Activated T-helper 1 cell treated with anti-CD3 and anti-CD28 coated beads, Interleukin-12 subunit alpha, Interleukin-12 subunit beta, Interleukin-2, Interleukin-4 antibody, amounts not matched to agents 30 ng/mL and 10 ng/mL and 1 ng/mL, durations not matched to agents 14 hours and 24 hours and 36 hours (primary cell): ENCODE measurements at places on chromosomes 12 and 14.
A peak's percentile ranks its signal among the peaks of the same experiment; 100 is the strongest.

DNA sequence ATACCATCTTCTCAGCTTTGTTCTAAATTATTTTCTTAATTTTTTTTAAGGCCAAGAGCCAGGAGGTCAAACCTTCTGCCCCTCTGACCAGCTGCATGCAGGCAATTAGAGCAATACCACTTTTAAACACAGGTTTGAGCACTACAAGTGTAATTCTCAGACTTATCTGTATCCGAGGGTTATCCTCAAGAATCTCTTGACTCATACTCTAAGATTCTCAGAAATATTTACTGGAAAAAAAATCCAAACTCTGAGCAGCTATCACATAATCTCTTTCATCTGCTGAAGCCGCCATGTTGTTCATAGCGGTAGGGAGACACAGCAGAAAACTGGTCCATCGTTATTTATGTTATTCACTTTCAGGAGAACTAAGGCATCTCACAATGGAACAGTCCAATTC is 27.4 kb upstream of the PTHLH start:
- no peak for DNase-seq
- H3K27ac ChIP-seq: no peak overlapping the region
- no peaks in the 10 kb centered on the region for H3K4me1 ChIP-seq

- peaks cover 2% of the 10 kb centered on the region for H3K27me3 ChIP-seq
- H3K4me3 ChIP-seq: no peak overlapping the region
- no peaks in the 10 kb centered on the region for H3K36me3 ChIP-seq
Measured at GRCh38 chr12:93229494-93230325, 148.0 kb upstream of the NUDT4 start.

- no peaks in the 10 kb centered on the region for H3K36me3 ChIP-seq
- H3K27me3 ChIP-seq: peaks cover 2% of the 10 kb centered on the region
- no peaks in the 10 kb centered on the region for H3K4me1 ChIP-seq
- no peak overlapping the region for H3K27ac ChIP-seq
- no peak for DNase-seq
Measured at GRCh38 chr12:70660620-70661219, 23.5 kb upstream of the PTPRB start.

GRCh38 chr12:56578983-56579546 is 51.1 kb downstream of the BAZ2A start:
- DNase-seq: no peak
- H3K27ac ChIP-seq: no peak overlapping the region

GRCh38 chr12:92396647-92397252 is 251.1 kb upstream of the BTG1 start:
- H3K4me3 ChIP-seq: no peak overlapping the region
- no peak for DNase-seq
- H3K27me3 ChIP-seq: no peaks in the 10 kb centered on the region
- peaks cover 75% of the 10 kb centered on the region for H3K4me1 ChIP-seq
- H3K27ac ChIP-seq: no peak overlapping the region

GRCh38 chr12:104414581-104415341 is 42.0 kb upstream of the CHST11 start:
- H3K4me3 ChIP-seq: no peak overlapping the region
- no peaks in the 10 kb centered on the region for H3K27me3 ChIP-seq
- no peak overlapping the region for H3K27ac ChIP-seq
- H3K4me1 ChIP-seq: peaks cover 11% of the 10 kb centered on the region

DNA sequence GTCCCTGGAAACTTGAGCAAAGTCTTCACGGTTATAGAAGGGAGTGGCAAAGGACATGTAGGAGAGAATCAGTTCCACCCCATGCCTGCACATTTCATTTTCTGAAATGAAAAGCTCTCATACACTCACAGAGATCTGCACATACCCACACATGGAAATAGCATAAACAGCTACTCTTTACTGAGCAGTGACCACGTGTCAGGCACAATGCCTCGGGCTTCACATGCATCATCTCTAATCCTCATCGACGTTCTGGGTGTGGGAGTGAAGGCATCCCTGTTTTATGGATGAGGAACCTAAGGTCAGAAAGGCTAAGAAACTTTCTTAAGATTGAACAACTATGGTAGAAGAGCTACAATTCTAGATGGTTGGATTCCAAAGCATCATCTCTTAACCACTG is 198.8 kb downstream of the DAD1 start:
- no peak overlapping the region for H3K27ac ChIP-seq
- H3K27me3 ChIP-seq: no peaks in the 10 kb centered on the region
- H3K4me3 ChIP-seq: no peak overlapping the region
- no peak for DNase-seq

GRCh38 chr12:24133384-24133783 is 183.9 kb upstream of the SOX5 start:
- H3K27me3 ChIP-seq: peaks cover 2% of the 10 kb centered on the region
- no peaks in the 10 kb centered on the region for H3K4me1 ChIP-seq
- H3K4me3 ChIP-seq: no peak overlapping the region
- no peak overlapping the region for H3K27ac ChIP-seq
- no peaks in the 10 kb centered on the region for H3K36me3 ChIP-seq

GRCh38 chr12:4985820-4986219 is 57.9 kb upstream of the KCNA5 start:
- no peak overlapping the region for H3K4me3 ChIP-seq
- H3K4me1 ChIP-seq: no peaks in the 10 kb centered on the region
- peaks cover 12% of the 10 kb centered on the region for H3K27me3 ChIP-seq
- no peak overlapping the region for H3K27ac ChIP-seq

DNA sequence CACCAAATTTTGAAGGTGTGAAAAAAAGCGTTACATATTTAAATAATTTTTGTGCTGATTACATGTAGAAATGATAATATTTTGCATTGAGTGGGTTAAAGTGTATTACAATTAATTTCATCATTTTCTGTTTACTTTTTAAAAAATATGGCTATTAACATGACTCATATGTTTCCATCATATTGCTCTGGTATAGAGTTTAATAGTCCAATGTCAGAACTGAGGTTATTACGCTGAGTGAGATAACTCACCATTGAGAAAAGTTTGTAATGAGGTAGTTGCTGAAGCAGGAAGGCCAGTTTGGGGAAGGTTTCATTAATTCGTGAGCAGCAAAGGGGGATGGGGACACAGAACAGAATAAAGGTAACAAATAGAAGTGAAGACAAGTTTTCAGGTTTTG is 865.7 kb upstream of the MGAT4C start:
- H3K4me3 ChIP-seq: no peak overlapping the region
- H3K36me3 ChIP-seq: no peaks in the 10 kb centered on the region
- no peak overlapping the region for H3K27ac ChIP-seq
- no peak for DNase-seq
- H3K4me1 ChIP-seq: no peaks in the 10 kb centered on the region

DNA sequence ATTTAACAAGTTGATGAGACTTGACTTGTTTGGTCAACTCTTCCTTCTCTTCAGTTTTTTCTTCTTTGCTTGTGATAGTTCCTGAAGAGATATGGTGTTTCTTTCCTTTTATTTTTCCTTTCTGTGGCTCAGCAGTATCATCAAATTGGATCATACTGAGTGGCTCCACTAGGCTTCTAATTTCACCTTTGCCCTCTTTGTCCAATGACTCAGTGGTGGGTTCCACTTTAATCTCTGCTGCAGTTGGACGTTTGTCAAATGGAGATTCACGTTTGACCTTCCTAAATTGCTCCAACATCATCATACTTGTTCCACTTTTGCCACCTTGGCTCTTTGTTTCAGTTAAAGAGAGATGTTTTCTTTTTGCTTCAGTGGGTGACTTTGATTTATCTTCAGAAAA is 41.5 kb downstream of the FAM186A start:
- no peak overlapping the region for H3K4me3 ChIP-seq
- H3K27me3 ChIP-seq: peaks cover 2% of the 10 kb centered on the region
- no peak for DNase-seq
- no peaks in the 10 kb centered on the region for H3K36me3 ChIP-seq
- H3K27ac ChIP-seq: no peak overlapping the region

DNA sequence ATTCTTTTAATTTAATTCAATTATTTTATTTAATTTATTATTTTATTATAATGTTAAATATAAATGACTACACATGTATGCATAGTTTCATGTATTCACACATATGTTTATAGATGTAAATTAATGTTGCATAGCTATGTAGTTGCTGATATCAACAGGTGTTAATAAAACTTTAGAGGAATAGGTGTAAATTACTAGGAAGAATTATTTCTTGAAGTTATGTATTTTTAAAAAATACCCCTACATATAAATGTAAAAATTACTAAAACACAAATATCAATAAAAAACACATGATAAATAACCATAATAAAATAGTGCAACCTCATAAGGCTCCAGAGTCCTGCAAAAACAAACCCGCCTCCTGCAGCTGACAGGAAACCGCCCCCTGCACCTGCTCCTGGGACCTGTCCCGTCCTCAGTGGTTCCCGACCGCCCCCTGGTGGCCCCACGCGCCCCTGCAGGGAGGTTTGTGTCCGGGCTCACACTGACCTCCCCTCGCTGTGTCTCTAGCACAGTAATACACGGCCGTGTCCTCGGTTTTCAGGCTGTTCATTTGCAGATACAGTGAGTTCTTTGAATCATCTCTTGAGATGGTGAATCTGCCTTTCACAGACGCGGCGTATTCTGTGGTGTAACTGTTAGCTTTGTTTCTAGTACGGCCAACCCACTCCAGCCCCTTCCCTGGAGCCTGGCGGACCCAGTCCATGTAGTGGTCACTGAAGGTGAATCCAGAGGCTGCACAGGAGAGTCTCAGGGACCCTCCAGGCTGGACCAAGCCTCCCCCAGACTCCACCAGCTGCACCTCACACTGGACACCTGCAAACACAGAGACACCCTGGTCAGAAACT is 1264.0 kb downstream of the TMEM121 start:
- peak; percentile 63 for DNase-seq
- H3K4me3 ChIP-seq: no peak overlapping the region
- no peaks in the 10 kb centered on the region for H3K36me3 ChIP-seq
- H3K27ac ChIP-seq: no peak overlapping the region

DNA sequence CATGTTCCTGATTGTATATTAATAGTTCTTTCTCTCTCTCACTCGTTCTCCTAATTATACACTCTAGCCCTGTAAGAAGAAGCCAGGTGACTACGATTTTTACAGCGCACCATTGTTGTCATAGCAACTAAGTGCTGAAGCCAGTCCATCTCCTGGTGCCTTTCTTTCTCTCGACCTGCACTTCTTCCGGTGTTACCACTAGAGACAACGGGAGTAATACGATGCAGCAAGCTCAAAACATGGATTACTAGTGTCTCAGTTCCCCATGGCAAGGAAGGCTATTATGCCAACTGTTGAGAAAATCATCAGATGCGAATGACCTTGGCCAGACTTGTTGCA is 40.8 kb upstream of the DCD start:
- H3K27me3 ChIP-seq: peaks cover 23% of the 10 kb centered on the region
- H3K4me3 ChIP-seq: no peak overlapping the region
- H3K4me1 ChIP-seq: no peaks in the 10 kb centered on the region
- H3K27ac ChIP-seq: no peak overlapping the region

- H3K27me3 ChIP-seq: peaks cover 59% of the 10 kb centered on the region
- DNase-seq: peak; percentile 0
- H3K4me3 ChIP-seq: peak overlapping the region; percentile 80
Measured at GRCh38 chr12:62934239-62934798, 631 bp downstream of the PPM1H start.

- no peaks in the 10 kb centered on the region for H3K36me3 ChIP-seq
- no peaks in the 10 kb centered on the region for H3K4me1 ChIP-seq
- no peak overlapping the region for H3K27ac ChIP-seq
- DNase-seq: no peak
- H3K27me3 ChIP-seq: no peaks in the 10 kb centered on the region
Measured at GRCh38 chr14:28298156-28298555, 468.4 kb upstream of the FOXG1 start.

DNA sequence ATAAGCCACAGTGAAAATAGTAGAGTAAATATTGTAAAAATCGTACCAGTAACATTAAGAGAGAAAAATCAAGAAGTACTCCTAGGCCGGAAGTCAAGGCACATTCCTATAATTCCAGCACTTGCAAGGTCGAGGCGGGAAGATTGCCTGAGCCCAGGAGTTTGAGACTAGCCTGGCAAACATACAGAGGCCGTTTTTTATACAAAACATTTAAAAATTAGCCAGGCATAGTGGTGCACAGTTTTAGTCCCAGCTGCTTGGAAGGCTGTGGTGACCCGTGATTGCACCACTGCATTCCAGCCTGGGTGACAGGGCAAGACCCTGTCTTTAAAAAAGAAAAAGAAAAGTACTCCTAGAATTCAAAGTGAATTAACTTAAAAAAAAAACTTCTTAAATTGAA is 341.8 kb downstream of the C12orf50 start:
- no peaks in the 10 kb centered on the region for H3K4me1 ChIP-seq
- no peak overlapping the region for H3K27ac ChIP-seq
- DNase-seq: no peak
- no peaks in the 10 kb centered on the region for H3K36me3 ChIP-seq
- H3K4me3 ChIP-seq: no peak overlapping the region

DNA sequence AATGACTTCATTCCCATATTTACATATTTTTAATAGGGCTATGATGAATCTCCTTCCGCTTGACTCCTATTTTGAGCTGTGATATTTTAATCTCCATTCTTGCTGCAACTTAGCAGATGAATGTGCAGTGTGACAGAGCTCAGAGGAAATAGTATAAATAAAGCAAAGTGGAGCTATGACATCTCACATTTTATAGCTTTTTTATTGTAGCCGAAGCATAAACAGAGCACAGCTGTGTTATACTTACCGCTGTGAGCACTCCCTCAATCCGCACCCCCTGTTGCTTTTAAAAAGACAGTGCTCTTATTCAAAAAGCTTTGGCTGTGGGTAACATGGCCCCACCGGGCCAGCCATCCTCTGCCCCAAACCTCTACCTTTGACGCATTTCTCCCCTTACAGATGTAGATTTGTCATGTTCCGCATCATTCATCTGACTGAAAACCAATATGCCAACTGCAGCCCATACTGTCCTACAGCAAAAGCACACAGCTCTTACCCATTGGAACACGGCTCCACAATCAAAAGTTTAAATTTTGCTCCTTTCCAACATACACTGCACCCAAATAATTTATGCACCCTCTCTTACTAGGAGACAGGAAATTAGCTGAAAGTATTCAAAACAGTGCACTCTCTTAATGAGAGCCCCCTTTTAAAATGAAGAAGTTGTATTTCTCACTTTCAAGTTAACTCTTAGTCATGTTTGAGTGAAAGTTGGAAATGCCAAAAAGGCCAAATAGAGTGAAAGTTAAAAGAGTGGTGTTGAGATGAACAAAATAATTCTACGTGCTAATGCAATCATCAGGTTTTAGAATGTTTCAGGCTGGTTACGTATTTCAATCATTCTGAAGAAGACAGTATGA is 429.3 kb upstream of the SOX5 start:
- no peak overlapping the region for H3K4me3 ChIP-seq
- H3K27ac ChIP-seq: no peak overlapping the region

DNA sequence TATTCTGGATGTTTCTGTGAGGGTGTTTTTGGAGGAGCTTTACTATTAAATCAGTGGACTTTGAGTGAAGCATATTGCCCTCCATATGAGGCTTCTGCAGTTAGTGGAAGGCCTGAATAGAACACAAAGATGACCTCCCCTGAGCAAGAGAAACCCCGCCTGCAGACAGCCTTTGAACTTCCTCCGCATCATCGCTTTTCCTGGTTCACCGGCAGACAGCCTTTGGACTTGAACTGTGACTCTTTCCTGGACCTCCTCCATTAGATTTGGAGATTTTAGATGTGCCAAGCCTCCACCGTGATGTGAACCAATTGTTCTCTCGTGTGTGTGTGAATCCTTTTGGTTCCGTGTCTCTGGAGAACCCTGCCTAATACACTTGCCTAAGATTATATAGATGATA is 208.4 kb downstream of the EFCAB11 start:
- H3K27me3 ChIP-seq: no peaks in the 10 kb centered on the region
- peaks cover 4% of the 10 kb centered on the region for H3K36me3 ChIP-seq
- DNase-seq: no peak
- H3K4me1 ChIP-seq: peaks cover 22% of the 10 kb centered on the region
- no peak overlapping the region for H3K4me3 ChIP-seq

GRCh38 chr12:60977966-60978365 is 1282.2 kb upstream of the USP15 start:
- H3K4me1 ChIP-seq: no peaks in the 10 kb centered on the region
- no peaks in the 10 kb centered on the region for H3K36me3 ChIP-seq
- no peak overlapping the region for H3K4me3 ChIP-seq
- no peak overlapping the region for H3K27ac ChIP-seq
